Cardiac muscle cell (in vitro differentiated cells and primary cell): ENCODE measurements at places on chromosomes 12 and 14.

DNA sequence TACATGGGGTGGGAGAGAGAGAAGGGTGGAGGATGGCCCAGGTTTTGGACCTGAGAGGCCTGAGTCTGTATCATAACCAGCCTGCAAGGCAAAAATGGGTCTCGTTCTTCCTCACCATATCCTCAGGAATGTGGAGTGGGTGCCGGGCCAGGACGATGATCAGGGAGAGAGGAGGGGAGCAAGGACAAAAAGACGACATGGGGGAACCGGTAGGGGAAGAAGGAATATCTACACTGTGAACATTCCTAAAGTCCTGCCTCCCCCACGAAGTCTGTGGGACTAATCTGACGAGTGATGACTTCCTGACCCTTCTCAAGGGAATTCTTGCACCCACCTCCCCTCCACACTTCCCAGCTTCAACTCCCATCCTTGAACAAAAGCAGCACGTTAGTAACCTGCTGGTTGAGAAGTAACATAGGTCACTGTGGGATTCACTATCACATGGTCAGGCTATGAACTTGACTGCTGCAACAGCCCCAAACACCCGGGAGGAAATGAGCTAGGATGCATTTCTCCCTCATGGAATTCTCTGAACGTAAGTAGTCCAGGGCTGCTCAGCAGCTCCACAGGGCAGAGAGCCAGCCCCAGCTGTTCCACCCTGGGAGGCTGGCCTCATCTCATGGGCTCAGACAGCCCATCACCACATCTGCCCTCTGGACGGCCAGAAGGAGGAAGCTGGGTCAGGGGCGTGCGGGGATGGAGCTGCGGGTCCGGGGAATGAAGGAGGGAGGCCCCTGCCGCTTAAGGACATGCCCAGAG lies 36.8 kb upstream of the VWF start:
- DNase-seq: no peak

DNA sequence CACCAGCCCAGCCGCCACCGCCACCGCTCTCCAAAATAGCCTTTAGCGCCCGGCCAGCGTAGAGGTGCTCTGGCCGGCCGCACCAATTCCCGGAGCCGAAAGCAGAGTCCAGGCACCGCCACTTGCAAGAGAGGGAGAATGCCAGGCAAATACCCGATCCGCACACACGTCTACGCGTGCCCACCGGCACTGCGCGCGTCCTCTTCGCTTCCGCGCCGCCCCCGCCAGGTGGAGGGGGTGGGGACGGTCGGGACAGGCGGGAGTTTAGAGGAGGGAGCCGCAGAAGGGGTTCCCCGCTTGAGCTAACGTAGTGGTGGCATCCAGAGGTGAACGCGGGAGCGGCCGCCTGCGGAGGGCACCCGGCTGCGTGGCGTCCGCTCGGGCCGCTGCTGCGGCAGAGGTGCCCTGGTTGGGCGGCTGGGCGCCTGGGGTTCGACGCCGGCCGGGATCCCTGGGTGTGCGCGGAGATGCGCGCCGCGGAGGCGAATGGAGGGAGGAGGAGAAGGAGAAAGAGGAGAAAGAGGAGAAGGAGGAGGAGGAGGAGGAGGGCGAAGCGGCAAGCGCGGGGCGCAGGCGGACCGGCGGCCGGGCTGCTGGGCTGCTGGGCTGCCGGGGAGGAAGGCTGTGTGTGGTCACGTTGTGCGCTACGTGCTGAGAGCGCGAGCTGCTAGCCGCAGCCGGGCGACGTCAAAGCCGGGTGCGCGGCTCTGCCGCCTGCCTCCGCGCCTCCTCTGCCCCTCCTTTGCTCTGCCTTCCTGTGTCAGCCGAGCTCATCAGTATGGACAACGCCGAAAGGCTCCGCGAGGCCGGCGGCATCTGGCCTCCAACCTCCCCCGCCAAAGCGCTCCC lies at the start of gene MDGA2:
TSS of gene MDGA2 (minus strand) at position 140 of the 849 bp plus-strand sequence.
- peak; percentile 21 for DNase-seq

DNA sequence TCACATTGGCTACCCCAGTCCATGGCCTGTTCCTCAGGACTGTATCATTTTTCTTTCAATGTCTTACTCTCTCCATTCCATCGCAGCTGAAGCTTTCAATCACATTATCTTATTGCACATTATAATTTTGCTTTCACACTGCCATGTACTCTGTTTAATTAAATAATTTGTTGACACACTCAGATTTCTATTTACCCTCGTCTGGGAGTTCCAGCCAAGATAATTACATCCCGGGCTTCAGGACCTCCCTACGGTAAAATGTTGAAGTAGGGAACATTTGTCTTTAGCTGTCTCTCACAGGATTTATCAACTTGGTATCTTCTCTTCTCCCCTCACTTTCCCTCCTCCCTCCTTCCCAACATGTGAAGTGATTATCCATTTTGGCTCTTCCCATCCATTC lies 177.2 kb upstream of the RASSF8 start:
- no peak for DNase-seq

DNA sequence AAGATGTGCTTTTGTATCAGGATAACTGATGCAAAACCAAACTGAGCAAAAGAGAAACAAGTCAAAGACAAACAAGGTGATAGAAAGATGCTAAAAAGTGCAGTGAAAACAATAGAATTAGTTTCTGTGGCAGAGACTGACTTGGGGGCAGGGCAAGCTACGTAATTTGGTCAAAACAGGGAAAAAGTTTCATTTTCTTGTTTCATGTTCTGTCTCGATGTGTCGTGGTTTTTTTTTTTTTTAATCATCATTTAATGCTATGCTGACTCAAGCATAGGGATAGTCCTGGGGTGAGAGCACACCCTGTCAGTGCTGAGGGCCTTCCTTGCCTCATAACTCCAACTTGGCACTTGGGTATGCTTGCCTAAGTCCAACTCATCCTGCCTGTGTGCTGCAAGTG lies 144.1 kb upstream of the PTPRQ start:
- DNase-seq: no peak

- peak; percentile 1 for DNase-seq
Observed at GRCh38 chr14:42469637-42470426, 863.2 kb downstream of the LRFN5 start.

DNA sequence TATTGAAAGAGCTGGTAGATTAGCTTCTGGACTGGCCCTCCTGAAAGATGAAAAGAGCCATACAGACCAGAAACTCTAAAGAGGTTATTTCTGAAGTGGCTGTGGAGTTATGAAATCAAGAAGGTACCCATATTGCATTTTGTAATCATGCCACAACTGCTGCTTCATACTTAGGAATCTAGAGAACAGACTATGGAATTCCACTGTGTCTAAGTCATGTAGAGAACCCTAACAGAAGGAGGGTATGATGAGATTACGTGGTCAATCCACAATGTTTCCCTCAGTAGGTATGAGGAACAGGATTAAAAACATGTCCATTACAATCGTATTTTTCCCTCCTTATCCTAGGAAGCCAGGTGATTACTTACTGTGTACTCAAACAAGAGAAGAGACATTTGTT lies 708.8 kb downstream of the RERGL start:
- DNase-seq: no peak

GRCh38 chr14:63939006-63939270 lies 86.1 kb downstream of the SYNE2 start:
- DNase-seq: no peak

DNA sequence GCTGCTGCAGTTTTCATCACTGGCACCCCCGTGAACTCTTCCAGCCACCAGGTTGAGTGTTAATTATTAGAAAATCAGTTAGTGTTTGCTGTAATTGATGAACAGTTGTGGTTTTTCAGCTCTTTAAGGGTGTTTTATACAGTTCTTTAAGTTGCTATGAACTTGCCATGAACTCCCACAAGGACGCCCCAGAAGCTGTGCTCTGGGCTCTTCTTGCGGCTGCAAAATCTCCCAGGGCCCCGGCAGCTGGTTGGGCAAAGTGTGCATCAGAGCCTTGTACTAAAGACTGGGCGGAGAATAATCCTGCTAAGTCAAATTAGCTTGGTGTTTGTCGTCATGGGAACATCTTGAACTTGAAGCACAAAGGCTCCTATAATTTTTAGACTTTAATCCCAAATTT lies 82.2 kb downstream of the EML1 start:
- DNase-seq: no peak

- peak; percentile 87 for DNase-seq
Observed at GRCh38 chr12:62813031-62813829, 121.7 kb downstream of the PPM1H start.

GRCh38 chr12:107537464-107538119 lies 148.0 kb upstream of the PWP1 start:
- DNase-seq: no peak
